Stimulated activated CD8-positive, alpha-beta memory T cell treated with anti-CD3 and anti-CD28 coated beads, Interleukin-4, amount 100 ng/mL, for 24 hours (primary cell): ENCODE measurements at places on chromosomes 1 and 21.

GRCh38 chr1:14017531-14017961, 317.6 kb downstream of the PRDM2 start:
- no peak for DNase-seq

- no peak for DNase-seq
Measured at GRCh38 chr21:41730367-41730765, 36.5 kb downstream of the RIPK4 start.

DNA sequence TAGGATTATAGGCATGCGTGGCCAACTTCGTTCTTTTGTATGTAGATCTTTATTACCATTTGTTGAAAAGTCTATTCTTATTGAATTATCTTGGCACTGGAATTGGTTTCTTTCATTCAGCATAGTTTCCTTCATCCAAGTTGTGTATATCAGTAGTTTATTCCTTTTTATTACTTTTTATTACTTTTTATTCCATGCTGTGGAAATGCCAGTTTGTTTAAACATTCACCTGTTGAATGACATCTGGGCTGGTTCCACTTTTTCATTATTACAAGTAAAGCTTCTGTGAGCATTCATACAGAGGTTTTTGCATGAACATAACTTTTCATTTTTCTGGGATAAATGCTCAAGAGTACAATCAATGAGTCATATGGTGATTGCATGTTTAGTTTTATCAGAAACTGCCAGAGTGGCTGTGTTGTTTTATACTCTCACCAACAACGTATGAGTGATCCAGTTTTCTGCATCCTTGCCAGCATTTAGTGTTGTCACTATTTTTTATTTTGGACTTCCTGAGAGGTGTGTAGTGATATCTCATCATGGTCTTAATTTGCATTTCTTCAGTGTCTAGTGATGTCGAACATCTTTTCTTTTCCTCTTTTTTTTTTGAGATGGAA, 28.6 kb downstream of the PTPRU start:
- no peak for DNase-seq

DNA sequence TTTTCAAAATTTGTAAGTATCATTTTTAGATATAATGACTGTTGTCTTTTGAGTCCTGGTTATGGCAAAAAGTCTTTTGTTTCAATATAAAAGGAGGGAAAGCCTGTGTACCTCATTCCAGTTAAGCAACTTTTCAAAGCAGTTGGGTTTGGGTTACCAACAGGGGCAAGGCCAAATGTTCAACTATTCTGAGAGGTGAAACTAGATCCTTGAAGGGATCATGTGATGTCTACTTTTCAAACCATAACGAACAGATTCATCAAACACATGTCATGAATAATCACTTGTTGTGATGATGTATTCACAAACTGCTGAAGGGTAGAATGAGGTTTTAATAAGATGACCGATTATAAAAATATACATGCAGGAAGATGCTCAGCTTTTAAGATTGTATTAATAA, 171.3 kb downstream of the HHAT start:
- DNase-seq: no peak

DNA sequence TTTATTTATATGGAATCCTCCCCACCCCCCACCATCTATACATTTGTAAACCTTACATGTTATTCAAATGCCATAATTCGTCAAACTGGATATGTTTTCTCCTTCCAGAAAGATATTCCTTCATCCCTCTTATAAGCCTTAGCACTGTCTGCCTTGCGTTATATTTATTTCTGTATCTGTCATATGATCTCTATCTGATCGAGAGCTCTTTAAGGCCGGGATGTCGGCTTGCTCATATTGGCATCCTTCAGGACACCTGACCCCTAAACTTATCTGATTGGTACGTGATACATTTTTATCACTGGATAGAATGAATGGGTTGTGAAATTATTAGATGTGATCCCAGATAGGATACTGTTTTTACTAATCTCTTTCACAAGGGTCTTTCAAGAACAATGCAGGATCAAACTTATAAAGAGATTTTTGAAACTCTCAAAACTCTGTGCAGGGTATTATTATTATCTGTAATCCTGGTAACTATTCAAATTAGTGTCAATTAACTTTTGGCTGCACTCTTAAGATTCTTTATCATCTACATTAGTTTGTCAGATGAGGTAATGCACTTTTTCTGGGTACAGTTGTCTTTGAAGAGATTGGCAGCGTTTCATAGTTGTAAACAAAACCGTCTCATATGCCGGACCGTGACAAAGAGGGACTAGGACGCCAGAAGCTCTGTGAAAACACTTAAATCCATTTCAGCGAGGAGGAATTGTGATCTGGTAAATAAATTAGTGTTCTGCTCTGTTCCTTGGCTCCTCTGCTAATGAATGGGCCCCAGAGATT, 152.0 kb downstream of the KIF26B start:
- no peak for DNase-seq

GRCh38 chr1:12480748-12481362, 137.2 kb downstream of the DHRS3 start:
- no peak for DNase-seq
